Inflammatory macrophage treated with lipopolysaccharide for 4 hours (primary cell): ENCODE measurements at places on chromosomes 11 and 22.

DNA sequence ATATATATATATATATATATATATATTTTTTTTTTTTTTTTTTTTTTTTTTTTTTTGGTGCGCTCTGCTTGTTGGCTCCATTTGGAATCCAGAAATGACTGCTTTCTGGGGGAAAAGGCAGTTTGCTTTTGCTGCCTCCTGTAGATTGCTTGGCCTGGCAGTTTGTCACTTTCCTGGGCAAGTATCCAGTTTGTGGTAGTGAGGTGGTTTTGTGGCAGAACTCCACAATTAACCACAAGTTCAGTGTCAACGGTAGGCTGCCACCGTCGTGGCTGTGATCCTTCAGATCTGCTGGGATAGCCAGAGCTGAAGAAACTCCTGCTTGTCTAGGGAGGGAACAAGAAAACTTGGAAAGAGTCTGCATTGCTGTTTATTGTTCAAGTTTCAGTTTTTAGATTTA, 5.0 kb upstream of the PDE3B start:
- no peak for DNase-seq

GRCh38 chr11:31850365-31850764, 39.2 kb upstream of the PAX6 start:
- DNase-seq = no peak

GRCh38 chr22:44538518-44539315, 40.7 kb upstream of the RTL6 start:
- DNase-seq = no peak

DNA sequence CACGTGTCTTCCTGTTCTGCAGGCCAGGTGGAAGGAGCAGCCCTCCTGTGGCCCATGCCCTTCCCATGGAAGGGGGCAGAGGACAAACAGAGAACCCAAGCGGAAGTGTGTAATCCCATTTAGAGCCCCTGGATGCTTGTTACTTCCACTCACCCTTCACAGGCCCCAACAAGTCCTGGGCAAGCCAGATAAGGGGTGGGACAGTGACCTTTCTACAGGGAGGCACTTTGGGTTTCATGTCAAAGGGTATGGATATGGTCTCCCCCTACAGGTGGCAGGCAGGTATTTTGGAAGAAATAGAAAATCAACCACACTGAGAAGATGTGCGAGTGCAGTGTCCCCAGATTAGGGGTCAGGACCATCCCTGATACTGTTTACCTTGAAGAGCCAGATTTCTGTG, 11.4 kb downstream of the MPEG1 start:
- DNase-seq = no peak

DNA sequence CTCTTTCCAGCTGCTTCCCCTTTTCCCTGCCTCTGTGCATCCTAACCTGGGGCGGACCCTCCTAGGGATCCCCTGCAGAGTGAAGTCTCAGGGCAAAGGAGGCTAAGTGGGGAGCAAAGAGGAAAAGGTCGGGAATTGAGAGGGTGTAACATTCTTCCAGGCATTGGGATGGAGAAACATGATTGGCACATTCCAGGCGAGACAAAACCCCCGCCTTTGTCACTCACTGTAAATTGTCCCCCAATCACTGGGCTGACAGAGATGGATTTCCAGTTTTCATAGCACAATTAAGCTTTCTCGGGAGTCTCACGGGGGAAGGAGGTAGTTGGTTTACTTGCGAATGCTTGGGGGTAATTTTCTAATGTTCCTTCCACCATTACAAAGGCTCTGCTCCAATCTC, 74.9 kb downstream of the MIAT start:
- no peak for DNase-seq

DNA sequence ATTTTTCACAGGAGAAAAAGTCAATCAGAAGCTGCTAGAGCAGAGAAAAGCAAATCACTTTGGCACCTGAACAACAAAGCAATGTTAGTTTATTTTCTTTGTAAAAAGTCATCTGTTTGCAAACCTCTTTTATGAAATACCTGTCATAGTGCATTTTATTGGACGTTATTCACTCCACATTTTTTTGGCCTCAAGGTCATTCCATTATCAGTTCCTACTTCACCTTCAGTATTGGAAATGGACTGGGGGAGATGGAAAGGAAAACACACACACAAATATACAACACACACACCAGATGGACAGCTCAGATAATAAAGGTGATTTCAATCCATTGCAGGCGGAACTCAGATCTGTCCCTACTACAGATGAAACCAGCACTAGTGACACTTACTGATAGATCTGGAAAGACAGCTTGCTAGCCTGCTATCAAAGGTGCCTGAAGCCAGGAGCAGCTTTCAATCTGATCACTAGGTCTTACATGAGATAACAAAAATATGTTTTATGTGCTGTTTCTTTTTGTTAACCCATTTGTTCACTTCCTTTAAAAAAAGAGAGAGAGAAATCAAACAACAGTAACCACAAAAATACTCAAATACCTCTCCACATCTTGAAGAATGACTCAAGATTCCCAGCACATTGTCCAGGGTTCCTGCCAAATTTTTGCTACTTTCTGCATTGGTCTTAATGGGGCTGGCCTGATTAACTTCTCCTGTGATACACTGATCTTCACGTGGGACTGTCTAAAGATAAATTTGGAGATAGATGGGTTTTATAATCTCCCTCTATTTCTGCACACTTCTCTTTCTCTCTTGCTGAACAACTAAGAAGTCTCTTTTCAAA, 844.3 kb upstream of the TENM4 start:
- no peak for DNase-seq

DNA sequence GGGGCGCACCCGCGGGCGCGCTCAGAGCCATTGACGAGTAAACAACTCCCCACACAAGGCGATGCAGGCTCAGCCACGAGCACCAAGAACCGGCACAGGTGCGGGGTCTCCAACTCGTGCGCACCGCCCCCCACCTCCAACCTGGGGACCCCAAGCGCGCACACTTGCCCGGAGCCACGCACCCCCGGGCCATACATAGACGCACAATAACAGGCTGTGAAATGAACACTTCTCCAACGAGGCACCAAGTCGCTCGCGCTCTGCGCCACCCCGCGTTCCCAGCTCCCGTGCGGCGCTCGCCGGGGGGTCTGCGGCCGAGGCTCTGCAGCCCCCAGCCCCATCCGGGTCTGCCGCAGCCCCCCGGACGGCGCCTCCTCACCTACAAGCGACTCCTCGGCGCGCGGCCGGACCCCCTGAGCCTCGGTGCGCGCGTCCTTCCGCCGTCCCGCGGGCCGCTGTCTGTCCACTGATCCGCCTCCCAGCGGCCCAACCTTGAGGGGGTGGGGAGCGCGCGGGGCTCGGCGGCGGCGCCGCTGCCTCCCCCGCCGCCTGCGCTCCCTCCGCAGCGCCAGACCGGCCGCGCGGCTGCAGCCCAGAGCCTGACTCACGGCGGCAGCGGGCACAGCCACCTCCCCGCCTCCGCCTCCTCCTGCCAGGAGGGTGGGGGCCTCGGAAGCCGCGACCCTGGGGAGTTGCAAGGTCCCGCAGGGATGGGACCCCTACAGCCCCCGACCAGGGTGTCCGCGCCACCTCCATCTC, 1.6 kb downstream of the IFITM10 start:
- DNase-seq = no peak

GRCh38 chr11:84922212-84922805, 704.8 kb downstream of the DLG2 start:
- DNase-seq = no peak

GRCh38 chr11:19474954-19475721, 234.4 kb upstream of the E2F8 start:
- DNase-seq = no peak

- peak; percentile 86 for DNase-seq
Measured at GRCh38 chr11:66126808-66127555, 56.9 kb downstream of the PACS1 start.

DNA sequence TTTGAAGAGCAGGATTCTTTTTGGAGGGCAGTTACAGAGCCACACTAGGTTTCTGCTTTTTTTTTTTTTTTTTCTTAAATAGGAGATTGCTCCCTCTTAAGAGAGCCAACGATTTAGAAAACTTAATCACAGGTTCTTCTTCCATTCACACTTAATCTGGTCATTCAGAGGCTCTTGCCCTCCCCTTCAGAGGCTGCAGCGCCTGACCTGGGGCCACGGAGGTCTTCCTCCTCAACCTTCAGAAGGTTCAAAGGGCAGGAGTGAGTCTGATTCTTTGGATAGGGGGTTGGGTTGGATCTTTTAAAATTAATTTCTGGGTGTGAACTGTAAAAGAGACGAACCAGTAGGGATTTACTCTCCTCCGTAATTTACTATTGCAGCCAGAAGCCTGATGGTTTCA, 57.1 kb downstream of the ZNRF3 start:
- DNase-seq = no peak

- no peak for DNase-seq
Measured at GRCh38 chr11:125303186-125303585, 138.6 kb downstream of the PKNOX2 start.

DNA sequence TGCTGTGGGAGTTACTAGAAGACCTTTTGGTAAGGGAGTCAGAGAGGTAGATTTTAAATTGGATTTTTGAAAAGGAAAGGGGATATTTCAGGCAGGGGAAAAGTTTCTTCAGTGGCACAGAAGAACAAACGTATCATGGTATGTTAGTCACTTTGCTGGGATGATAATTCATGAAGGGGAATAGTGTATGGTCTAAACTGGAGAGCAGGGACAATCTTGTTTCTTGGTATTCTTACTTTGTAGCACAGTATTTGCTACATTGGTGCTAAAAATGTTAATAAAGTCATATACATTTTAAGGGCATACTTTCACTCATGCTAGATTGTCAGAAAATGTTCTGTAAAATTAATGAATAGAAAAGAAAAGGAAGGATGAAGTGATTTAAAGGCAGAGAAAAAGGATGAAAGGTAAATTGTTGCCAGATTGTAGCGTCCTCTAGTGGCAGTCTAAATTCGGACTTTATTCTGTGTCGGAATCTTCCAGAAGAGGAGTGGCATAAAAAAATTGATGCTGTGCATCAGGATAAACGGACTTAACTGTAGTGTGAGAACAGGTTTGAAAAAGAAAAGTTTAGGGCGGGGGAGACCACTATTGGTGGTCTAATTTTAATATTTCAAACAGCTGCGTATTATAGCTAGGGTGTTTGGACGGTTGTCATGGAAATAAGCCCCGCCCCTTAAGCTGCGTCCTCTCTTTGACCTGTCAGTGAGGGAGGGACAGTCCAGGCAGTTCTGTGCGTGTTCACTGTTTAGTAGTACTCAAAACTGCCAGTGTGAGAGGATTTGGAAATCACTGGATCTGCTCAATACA, at the start of gene BCO2:
Gene BCO2 (plus strand): TSS at position 724 of the 810 bp plus-strand sequence. CDS start 90 bp downstream, outside the sequence.
- DNase-seq = peak; percentile 78

GRCh38 chr11:71241721-71242259, 10.6 kb downstream of the SHANK2 start:
- no peak for DNase-seq

DNA sequence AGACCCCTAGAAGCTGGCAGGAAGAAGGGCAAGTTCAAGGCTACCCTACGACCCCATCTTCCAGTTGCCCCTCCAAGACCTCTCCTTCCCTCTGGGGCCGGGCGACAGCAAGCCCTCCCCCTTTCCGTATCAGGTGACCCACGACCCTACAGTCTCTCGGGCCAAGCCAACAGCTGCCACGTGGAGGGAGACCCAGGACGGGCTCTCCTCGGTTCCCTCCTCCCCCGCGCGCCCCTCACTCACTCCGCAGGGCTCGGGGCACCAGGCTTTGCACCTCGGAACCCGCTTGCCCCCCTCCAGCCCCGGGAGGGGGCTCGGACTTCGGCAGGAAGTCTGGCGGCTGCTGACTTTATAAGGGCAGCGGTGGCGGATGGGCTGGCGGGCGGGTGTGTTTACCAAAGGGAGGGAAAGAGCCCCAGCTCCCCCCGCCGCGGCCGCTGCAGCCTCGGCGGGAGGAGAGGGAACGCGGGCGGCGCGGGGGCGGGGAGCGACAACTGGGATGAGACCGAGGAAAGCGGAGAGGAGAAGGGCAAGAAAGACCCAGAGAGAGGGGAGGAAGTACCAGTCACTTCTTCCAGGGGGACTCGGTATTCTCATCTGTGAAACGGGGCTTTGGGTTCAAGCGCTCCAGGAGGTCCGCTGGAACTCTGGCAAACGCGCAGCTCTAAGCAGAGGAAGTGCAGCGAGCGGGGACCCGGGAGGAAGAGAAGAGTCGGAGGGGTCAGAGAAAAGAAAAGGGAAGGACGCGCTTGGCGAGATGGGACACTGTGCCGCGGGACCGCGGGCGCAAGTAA, 767 bp downstream of the SLC43A1 start:
- peak; percentile 30 for DNase-seq

GRCh38 chr22:20503816-20504215, 3.6 kb upstream of the MED15 start:
- no peak for DNase-seq

DNA sequence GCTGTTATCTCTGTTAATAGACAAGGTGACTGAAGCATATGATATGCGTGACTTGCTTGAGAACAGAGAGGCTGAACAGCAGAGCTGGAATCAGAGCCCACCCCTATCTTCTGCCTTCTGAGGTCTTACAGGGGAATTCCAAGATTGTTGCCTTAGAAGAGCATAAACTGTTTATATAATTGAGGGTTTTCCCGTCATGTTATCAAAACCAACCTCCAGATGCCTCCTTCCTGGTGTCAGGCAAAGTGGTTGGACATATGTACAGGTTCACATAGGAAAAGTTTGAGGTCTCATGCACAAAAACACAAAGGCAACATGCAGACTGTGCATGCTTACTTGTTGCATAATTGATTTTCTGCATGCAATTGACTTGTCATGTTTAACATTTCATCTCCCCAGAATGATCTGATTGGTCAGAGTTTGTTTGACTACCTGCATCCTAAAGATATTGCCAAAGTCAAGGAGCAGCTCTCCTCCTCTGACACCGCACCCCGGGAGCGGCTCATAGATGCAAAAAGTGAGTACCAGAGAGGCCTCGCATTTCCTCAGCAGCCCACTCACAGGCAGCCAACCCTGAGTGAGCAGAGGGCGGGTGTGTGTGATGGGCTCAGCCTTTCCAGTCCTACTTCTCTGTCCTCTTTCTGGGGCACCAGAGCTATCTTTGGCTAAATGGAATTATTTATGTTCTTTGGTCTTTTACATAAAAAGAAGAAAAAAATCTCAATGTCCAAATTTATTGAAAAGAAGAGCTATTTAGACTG, 88.9 kb downstream of the BMAL1 start:
- DNase-seq = no peak

DNA sequence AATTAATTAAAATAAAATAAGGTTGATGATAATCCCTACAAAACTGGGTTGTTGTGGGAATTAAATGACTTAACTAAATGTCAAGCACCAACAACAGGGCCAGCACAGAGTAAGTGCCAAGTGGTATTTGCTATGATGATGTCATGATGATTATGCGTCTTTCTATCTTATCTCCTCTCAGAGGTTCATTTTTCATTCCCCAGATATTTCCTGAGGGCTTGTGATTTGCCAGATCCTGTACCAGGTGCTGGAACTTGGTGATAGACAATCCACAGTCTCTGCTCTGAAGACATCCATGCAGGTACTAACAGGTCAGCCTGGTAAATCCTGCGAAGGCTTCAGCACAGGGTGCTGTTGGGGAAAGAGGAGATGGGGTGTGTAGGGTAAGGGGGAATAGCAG, 8.1 kb upstream of the MYH9 start:
- DNase-seq = no peak
